Lower lobe of right lung (tissue), 2 donors: ENCODE measurements at places on chromosomes 1 and 21. TPM values are rescaled to one million over a fixed set of nuclear protein-coding genes. Genes with fewer than 3 reads are reported as not detected.
A peak's percentile ranks its signal among the peaks of the same experiment; 100 is the strongest.

RNU1-2 gene
- total RNA-seq, result 6,803 TPM

- no peaks in the 10 kb centered on the region for H3K36me3 ChIP-seq
- peak overlapping the region; percentile 21 for H3K27ac ChIP-seq
Measured at GRCh38 chr21:34546542-34546941, 34.5 kb upstream of the KCNE1 start.

DNA sequence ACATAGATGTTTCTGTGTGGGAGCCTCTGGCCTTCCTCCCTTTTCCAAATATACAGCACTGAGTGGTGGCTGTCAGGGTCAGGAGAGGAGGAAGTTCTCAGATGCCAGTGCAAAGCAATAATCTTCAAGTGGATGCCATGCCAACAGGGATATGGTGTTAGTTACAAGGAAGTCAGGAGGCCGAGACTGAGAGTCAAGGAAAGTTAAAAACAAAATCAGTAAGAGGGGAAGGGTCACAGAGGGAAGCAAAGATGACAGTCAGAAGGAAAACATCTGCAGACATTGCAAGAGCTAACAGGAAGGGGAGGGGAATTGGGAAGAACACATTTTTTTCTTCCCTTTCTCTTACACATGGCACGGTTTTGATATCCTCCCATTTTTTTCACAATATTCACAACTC is 691.4 kb downstream of the ADGRL2 start:
- H3K4me3 ChIP-seq, result no peak overlapping the region
- peaks cover 6% of the 10 kb centered on the region for H3K4me1 ChIP-seq
- no peaks in the 10 kb centered on the region for H3K36me3 ChIP-seq
- no peak for DNase-seq
- no peak overlapping the region for H3K27ac ChIP-seq
- no peaks in the 10 kb centered on the region for H3K27me3 ChIP-seq

- H3K4me1 ChIP-seq, result peaks cover 17% of the 10 kb centered on the region
- H3K27ac ChIP-seq, result no peak overlapping the region
- H3K36me3 ChIP-seq, result no peaks in the 10 kb centered on the region
- no peak for DNase-seq
- H3K4me3 ChIP-seq, result peak overlapping the region; percentile 57
Measured at GRCh38 chr1:32465578-32465933, 684 bp downstream of the ZBTB8B start.

- H3K36me3 ChIP-seq, result no peaks in the 10 kb centered on the region
- H3K4me3 ChIP-seq, result no peak overlapping the region
- no peaks in the 10 kb centered on the region for H3K4me1 ChIP-seq
Measured at GRCh38 chr1:46218443-46218842, 15.3 kb downstream of the LURAP1 start.

GRCh38 chr1:182662121-182662890 is 22.1 kb downstream of the RGS8 start:
- no peaks in the 10 kb centered on the region for H3K4me1 ChIP-seq
- no peaks in the 10 kb centered on the region for H3K27me3 ChIP-seq
- DNase-seq, result no peak
- H3K36me3 ChIP-seq, result no peaks in the 10 kb centered on the region

- no peaks in the 10 kb centered on the region for H3K27me3 ChIP-seq
- no peaks in the 10 kb centered on the region for H3K4me1 ChIP-seq
- no peaks in the 10 kb centered on the region for H3K36me3 ChIP-seq
- H3K27ac ChIP-seq, result no peak overlapping the region
- no peak for DNase-seq
Measured at GRCh38 chr1:38546636-38547035, 312.9 kb downstream of the RRAGC start.

LCE3D gene
- total RNA-seq, result not detected

DNA sequence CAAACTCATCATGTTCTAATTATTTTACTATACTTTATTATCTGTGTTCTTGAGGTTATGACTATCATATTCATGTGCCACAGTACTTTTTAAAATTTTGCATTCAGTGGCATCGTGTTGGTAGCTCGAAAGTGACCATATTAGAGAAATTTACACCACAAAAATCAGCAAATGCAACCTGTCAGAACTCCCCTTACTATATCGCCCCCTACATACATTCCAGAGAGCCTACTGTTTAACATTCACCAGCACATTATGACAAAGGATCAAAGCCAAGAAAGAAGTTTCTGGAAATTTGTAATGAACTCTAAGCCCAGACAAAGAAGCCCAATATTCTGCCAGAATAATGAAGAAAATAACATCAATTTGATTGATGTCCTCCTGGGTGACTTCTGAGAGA is 909.3 kb downstream of the LTN1 start:
- H3K4me3 ChIP-seq, result no peak overlapping the region
- H3K4me1 ChIP-seq, result no peaks in the 10 kb centered on the region
- no peaks in the 10 kb centered on the region for H3K27me3 ChIP-seq
- no peak for DNase-seq

IPO9 gene
- total RNA-seq, result 34.1 TPM

RORC gene
- 21.7 TPM for total RNA-seq

DNA sequence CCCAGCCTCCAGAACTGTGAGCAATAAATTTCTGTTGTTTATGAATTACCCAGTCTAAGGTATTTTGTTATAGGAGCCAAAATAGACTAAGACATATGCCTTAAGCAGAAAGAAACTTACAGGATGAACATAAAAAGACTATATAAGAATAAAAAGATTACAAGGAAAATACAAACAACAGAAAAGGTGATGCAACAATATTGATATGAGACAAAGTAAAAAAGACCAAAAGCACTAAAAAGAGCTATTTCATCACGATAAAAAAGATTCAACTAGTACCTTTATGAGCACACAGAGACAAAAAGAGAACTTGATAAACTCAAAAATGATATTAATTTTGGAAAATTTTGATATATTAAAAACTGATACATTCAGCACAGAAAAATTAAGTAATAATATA is 3.2 kb upstream of the SLC22A15 start:
- H3K4me1 ChIP-seq, result peaks cover 10% of the 10 kb centered on the region
- DNase-seq, result no peak
- H3K27ac ChIP-seq, result no peak overlapping the region

ZNF648 gene
- total RNA-seq, result not detected

DNAJB4 gene
- total RNA-seq, result 29.0 TPM

GRCh38 chr1:116508085-116508983 is 62.5 kb downstream of the CD58 start:
- H3K27ac ChIP-seq, result peak overlapping the region; percentile 49
- peaks cover 34% of the 10 kb centered on the region for H3K4me1 ChIP-seq
- H3K4me3 ChIP-seq, result no peak overlapping the region
- H3K27me3 ChIP-seq, result no peaks in the 10 kb centered on the region
- no peaks in the 10 kb centered on the region for H3K36me3 ChIP-seq
- no peak for DNase-seq

GRCh38 chr1:77467021-77467595 is 185.3 kb downstream of the AK5 start:
- no peak for DNase-seq
- no peaks in the 10 kb centered on the region for H3K27me3 ChIP-seq
- H3K4me1 ChIP-seq, result no peaks in the 10 kb centered on the region
- H3K36me3 ChIP-seq, result no peaks in the 10 kb centered on the region
- no peak overlapping the region for H3K4me3 ChIP-seq

PROX1 gene
- total RNA-seq, result 11.7 TPM

PCBP3 gene
- 4.5 TPM for total RNA-seq

DNA sequence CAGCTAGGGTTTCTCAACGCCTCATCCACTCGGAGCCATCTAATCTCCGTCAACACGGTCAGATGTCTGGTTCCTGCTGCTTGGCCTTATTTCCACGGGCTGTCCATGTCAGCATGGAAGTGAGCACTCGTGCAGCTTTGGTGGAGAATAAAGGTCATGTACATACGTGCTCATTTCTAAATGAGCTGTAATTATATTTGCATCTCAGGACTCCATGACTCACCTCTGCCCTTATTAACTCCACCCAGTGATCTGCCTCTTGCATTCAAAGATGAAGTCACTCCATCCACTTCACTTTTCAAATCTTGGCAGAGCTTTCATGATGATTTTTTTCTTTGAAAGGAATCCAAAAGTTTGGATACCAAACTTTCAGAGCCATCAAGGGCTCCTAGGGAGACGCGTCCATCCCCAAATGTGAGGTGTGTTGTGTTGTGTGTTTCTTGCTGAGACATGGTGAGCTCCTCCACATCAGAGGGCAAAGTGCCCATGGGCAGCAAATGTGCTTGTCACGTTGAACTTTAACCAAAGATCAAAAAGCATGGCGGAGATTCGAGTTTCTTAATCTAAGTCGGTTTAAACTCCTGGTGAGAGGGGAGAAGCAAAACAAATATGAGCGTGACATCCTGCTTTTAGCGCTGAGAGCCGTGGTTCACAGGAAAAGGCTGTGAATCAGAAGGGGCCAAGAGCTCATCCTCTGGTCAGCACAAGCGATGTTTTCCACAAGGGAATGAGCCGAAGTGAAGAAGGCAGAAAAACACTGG is 68.6 kb upstream of the ERRFI1 start:
- H3K27me3 ChIP-seq, result no peaks in the 10 kb centered on the region
- peak overlapping the region; percentile 69 for H3K27ac ChIP-seq
- H3K4me1 ChIP-seq, result peaks cover 52% of the 10 kb centered on the region
- H3K36me3 ChIP-seq, result no peaks in the 10 kb centered on the region

ATP1A4 gene
- 1.1 TPM for total RNA-seq

PEAR1 gene
- 14.8 TPM for total RNA-seq

UBQLN4 gene
- total RNA-seq, result 32.5 TPM

GRCh38 chr1:93036672-93037071 is 42.4 kb upstream of the MTF2 start:
- no peaks in the 10 kb centered on the region for H3K27me3 ChIP-seq
- H3K27ac ChIP-seq, result no peak overlapping the region
- H3K36me3 ChIP-seq, result no peaks in the 10 kb centered on the region

- H3K4me3 ChIP-seq, result no peak overlapping the region
- DNase-seq, result no peak
- H3K36me3 ChIP-seq, result no peaks in the 10 kb centered on the region
- H3K27me3 ChIP-seq, result peaks cover 3% of the 10 kb centered on the region
- H3K4me1 ChIP-seq, result no peaks in the 10 kb centered on the region
Measured at GRCh38 chr1:34736692-34737091, 18.2 kb upstream of the GJB5 start.

LAX1 gene
- total RNA-seq, result 3.0 TPM

DNA sequence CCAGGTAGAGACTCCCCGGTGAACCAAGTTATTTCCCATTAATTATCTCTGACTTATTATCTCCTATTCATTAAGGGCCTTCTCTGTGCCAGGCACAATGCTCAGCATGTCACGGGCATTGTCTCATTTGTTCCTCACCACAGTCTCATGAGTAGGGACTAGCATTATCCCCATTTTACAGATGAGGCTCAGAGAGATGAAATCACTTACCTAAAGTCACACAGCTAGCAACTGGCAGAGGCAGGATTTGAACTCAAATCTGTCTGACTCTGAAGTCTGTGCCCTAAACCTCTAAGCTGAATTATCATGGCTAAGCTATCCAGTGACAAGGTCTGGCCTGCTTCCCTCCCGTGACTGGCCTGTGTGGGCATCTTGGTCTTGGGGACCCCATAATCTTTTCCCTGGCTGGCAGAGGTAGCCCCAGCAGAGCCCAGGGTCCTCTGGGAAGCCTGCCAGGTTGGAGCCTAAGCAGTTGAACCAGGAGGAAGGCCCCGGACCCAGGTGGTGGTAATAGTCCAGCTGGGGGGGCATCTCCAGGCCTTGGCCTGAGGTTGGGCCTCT is 4.5 kb downstream of the MAP7D1 start:
- no peaks in the 10 kb centered on the region for H3K36me3 ChIP-seq
- no peak for DNase-seq
- no peaks in the 10 kb centered on the region for H3K27me3 ChIP-seq
- H3K4me3 ChIP-seq, result peak overlapping the region; percentile 54

SYDE2 gene
- total RNA-seq, result 21.3 TPM

CFHR4 gene
- not detected for total RNA-seq

GUCA2A gene
- not detected for total RNA-seq

FCGR2B gene
- 31.9 TPM for total RNA-seq

DNA sequence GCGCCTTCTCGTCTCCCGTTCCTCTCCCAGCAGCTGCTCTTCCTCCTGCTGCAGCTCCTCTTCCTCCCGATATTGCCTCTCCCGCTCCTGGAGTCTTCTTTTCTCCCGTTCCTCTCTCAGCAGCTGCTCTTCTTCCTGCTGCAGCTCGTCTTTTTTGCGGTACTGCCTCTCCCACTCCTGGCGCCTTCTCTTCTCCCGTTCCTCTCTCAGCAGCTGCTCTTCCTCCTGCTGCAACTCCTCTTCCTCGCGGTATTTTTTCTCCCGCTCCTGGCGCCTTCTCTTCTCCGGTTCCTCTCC is 5.3 kb downstream of the TCHH start:
- H3K36me3 ChIP-seq, result no peaks in the 10 kb centered on the region
- no peak overlapping the region for H3K27ac ChIP-seq
- no peak for DNase-seq
- H3K4me3 ChIP-seq, result peak overlapping the region; percentile 61

DNA sequence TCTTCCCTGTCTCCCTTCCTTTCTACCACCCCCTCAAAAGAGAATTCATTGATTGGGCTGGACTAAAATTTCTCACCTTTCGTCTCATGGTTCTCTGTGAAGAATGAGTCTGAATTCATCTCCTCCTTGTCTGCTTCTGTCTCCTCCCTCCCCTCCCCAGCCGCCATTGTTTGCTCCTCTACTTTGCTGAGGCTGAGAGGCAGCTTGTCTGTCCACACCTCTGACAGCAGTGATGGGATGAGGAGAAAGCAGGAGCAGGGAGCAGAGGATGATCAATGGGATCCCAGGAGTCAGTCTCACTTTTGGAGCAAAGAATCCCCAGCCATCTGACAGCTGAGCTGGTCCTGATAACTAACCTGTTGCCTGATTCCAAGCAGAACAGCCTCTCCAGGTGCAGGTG is 2.5 kb downstream of the ILDR2 start:
- H3K27ac ChIP-seq, result no peak overlapping the region
- DNase-seq, result no peak
- H3K4me3 ChIP-seq, result no peak overlapping the region

DNA sequence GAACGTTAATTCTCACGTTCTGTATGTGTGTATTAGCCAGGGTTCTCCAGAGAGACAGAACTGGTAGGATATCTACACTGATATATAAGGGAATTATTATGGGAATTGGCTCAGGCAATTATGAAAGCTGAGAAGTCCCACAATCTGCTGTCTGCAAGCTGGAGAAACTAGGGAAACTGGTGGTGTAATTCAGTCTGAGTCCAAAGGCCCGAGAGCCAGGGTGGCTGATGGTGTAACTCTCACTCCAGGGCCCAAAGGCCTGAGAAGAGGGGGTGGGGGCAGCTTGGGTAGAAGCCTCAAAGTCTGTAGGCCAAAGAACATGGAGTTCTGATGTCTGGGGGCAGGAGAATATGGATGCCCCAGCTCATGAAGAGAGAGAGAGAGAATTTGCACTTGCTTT is 13.3 kb upstream of the VASH2 start:
- H3K36me3 ChIP-seq, result no peaks in the 10 kb centered on the region
- no peak overlapping the region for H3K4me3 ChIP-seq
- no peaks in the 10 kb centered on the region for H3K27me3 ChIP-seq

ZFP69 gene
- total RNA-seq, result 3.6 TPM
